ENCODE measurements at places on chromosomes 7 and 10. TPM values are rescaled to one million over a fixed set of nuclear protein-coding genes. Genes with fewer than 3 reads are reported as not detected.

- no peaks in the 10 kb centered on the region for H3K27me3 ChIP-seq
- H3K27ac ChIP-seq, result no peak overlapping the region
- H3K4me1 ChIP-seq, result peaks cover 21% of the 10 kb centered on the region
- DNase-seq, result no peak
- no peaks in the 10 kb centered on the region for H3K36me3 ChIP-seq
These were observed 86.6 kb upstream of the UNC5B start for GRCh38 chr10:71125749-71126107.

GRCh38 chr7:17845197-17845547, 95.1 kb downstream of the SNX13 start:
- H3K4me3 ChIP-seq, result no peak overlapping the region
- DNase-seq, result no peak
- no peaks in the 10 kb centered on the region for H3K4me1 ChIP-seq
- no peaks in the 10 kb centered on the region for H3K27me3 ChIP-seq
- H3K27ac ChIP-seq, result no peak overlapping the region

GRCh38 chr7:3592401-3593134, 291.5 kb downstream of the SDK1 start:
- no peak for DNase-seq
- no peaks in the 10 kb centered on the region for H3K36me3 ChIP-seq

GRCh38 chr10:86951184-86951761, 6.1 kb downstream of the MMRN2 start:
- no peaks in the 10 kb centered on the region for H3K36me3 ChIP-seq
- H3K27me3 ChIP-seq, result no peaks in the 10 kb centered on the region
- H3K27ac ChIP-seq, result no peak overlapping the region
- DNase-seq, result no peak

Gene TUBB8
- total RNA-seq, result not detected

Gene CYP2C19
- total RNA-seq, result not detected

GRCh38 chr7:91165006-91165845, 99.0 kb upstream of the FZD1 start:
- H3K4me1 ChIP-seq, result peaks cover 9% of the 10 kb centered on the region
- H3K27ac ChIP-seq, result peak overlapping the region; percentile 58
- H3K4me3 ChIP-seq, result no peak overlapping the region
- DNase-seq, result no peak
- H3K36me3 ChIP-seq, result no peaks in the 10 kb centered on the region

Gene HOXA7
- 16.9 TPM for total RNA-seq

DNA sequence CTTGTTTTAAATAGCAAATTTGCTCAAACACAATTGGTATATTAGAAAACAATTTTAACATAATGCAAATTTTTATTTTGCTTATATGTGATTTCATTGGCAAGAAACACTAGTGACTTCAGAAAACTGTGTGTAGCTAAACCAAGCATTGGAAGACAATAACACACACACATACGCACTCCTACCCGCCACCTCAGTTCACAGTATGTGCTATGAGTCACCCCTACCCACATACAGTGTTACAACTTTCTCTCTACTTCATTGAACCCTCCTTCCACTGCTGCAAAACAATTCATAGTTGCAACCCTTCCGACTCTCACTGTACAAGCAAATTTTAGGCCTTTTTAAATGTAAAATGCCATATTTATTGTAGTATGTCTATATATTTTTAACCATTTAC, 119.9 kb upstream of the THSD7A start:
- no peak for DNase-seq
- H3K4me3 ChIP-seq, result no peak overlapping the region
- H3K4me1 ChIP-seq, result no peaks in the 10 kb centered on the region
- no peaks in the 10 kb centered on the region for H3K36me3 ChIP-seq

GRCh38 chr7:142584765-142585164, 164.5 kb upstream of the PRSS1 start:
- H3K4me3 ChIP-seq, result no peak overlapping the region
- H3K27me3 ChIP-seq, result no peaks in the 10 kb centered on the region
- no peak for DNase-seq
- no peaks in the 10 kb centered on the region for H3K36me3 ChIP-seq
- no peaks in the 10 kb centered on the region for H3K4me1 ChIP-seq

GRCh38 chr10:114304571-114305421, 65.7 kb downstream of the VWA2 start:
- peaks cover 60% of the 10 kb centered on the region for H3K36me3 ChIP-seq
- H3K27ac ChIP-seq, result peak overlapping the region; percentile 83
- DNase-seq, result no peak
- H3K4me1 ChIP-seq, result peaks cover 26% of the 10 kb centered on the region

DNA sequence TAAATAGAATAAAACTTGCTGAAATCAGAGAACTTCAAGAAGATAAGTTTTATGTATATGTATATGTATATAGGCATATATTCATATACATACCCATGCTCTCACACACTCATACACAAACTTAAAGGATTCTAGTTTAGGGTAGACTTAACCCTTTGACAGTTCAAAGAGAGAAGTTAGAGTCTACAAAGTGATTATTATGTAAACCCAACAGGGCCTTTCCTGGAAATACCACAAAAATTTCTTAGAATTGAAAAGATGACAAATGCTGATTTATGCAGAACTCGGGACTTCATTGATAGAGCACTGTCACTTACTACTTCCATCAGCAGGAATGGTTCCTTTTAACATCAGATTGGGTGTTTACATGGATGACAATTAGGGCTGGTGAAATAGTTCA, 763.5 kb downstream of the AUTS2 start:
- no peak overlapping the region for H3K27ac ChIP-seq
- H3K4me3 ChIP-seq, result no peak overlapping the region
- H3K4me1 ChIP-seq, result no peaks in the 10 kb centered on the region
- DNase-seq, result no peak
- no peaks in the 10 kb centered on the region for H3K36me3 ChIP-seq

Gene EN2
- not detected for total RNA-seq

GRCh38 chr7:107017965-107018719, 26.4 kb upstream of the PRKAR2B start:
- H3K4me3 ChIP-seq, result no peak overlapping the region
- no peaks in the 10 kb centered on the region for H3K36me3 ChIP-seq
- H3K27ac ChIP-seq, result no peak overlapping the region
- no peaks in the 10 kb centered on the region for H3K27me3 ChIP-seq
- no peak for DNase-seq
- H3K4me1 ChIP-seq, result no peaks in the 10 kb centered on the region

- no peaks in the 10 kb centered on the region for H3K27me3 ChIP-seq
- H3K27ac ChIP-seq, result no peak overlapping the region
- DNase-seq, result no peak
- H3K4me3 ChIP-seq, result no peak overlapping the region
These were observed 30.2 kb downstream of the ADRA2A start for GRCh38 chr10:111107023-111107422.

- H3K36me3 ChIP-seq, result no peaks in the 10 kb centered on the region
- no peak overlapping the region for H3K27ac ChIP-seq
- peaks cover 43% of the 10 kb centered on the region for H3K4me1 ChIP-seq
- no peaks in the 10 kb centered on the region for H3K27me3 ChIP-seq
These were observed 121.8 kb downstream of the SGMS1 start for GRCh38 chr10:50501924-50502452.

GRCh38 chr7:26441002-26441521, 149.4 kb downstream of the SNX10 start:
- no peaks in the 10 kb centered on the region for H3K27me3 ChIP-seq
- no peaks in the 10 kb centered on the region for H3K36me3 ChIP-seq
- no peak overlapping the region for H3K4me3 ChIP-seq

DNA sequence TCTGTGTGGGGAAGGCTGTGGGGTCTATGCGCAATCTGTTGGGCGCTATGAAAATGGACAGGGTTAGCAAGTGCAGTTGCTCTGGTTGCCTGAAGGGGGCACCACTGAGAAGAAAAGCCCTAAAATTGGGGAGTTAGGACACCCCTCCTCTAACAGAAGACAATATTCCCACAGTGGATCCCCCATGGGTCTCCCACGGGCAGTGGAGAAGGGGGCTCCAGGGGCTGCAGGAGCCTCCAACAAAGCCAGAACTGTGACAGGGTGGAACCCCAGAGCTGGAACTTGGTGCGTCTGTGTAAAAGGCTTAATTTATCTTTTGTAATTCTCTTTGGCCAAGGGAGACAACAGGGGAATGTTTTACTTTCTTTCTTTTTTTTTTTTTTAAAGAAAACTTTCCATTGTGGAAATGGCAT, 12.5 kb upstream of the COL13A1 start:
- H3K4me1 ChIP-seq, result no peaks in the 10 kb centered on the region
- no peak for DNase-seq
- H3K27ac ChIP-seq, result no peak overlapping the region
- H3K36me3 ChIP-seq, result no peaks in the 10 kb centered on the region
- no peaks in the 10 kb centered on the region for H3K27me3 ChIP-seq

Gene TDRD1
- total RNA-seq, result 0.22 TPM

Gene WNT8B
- total RNA-seq, result not detected

All from tibial nerve (tissue), 4 donors.